ENCODE measurements at places on chromosomes 2 and 18. TPM values are rescaled to one million over a fixed set of nuclear protein-coding genes. Genes with fewer than 3 reads are reported as not detected.

The C1QL2 gene
- total RNA-seq: not detected

The CABYR gene
- total RNA-seq: not detected

The MFSD2B gene
- 0.16 TPM for total RNA-seq

The ITGB6 gene
- 0.99 TPM for total RNA-seq

The ANKRD62 gene
- not detected for total RNA-seq

DNA sequence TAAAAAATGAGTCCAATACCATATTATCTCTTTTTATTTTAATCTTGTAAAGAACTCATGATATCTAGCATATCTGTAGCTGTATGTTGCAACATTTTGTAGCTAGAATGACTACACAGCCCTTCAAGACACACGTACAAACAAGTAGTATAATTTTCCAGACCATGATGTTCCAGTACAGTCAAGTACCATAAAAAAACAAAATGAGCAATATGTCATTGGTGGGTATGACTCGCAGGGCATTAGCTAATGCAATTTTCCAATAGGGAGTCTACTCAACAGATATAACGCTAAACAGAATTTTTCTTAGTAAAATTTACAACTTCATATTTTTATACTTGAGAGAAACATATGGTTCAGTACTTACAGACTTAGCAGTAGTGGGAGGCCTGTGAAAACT is 53.6 kb upstream of the UGP2 start:
- DNase-seq: no peak

DNA sequence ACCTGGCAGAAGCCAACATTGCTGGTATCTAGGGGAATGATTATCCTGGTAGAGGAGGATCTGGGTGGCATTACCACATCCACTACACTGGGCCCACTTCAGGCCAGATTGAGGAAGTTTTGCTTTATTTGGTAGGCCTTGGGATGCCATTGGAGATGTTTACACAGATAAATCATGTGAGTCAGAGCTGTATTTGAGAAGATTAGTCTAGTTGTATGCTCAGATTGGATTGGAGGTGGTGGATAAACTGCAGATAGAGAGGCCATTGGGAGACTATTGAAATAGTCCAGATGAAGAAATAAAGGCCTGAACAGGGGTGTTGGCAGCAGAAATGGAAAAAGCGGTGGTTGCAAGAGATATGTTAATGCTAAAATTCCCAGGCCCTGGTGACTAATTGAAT is 81.5 kb downstream of the EFEMP1 start:
- DNase-seq: no peak

- DNase-seq: no peak
These were observed 155.8 kb downstream of the COL6A3 start for GRCh38 chr2:237258116-237258515.

- peak; percentile 77 for DNase-seq
These were observed 265.9 kb downstream of the CELF4 start for GRCh38 chr18:37299471-37300304.

GRCh38 chr2:156434461-156435291 is 1.5 kb upstream of the GPD2 start:
- DNase-seq: no peak

DNA sequence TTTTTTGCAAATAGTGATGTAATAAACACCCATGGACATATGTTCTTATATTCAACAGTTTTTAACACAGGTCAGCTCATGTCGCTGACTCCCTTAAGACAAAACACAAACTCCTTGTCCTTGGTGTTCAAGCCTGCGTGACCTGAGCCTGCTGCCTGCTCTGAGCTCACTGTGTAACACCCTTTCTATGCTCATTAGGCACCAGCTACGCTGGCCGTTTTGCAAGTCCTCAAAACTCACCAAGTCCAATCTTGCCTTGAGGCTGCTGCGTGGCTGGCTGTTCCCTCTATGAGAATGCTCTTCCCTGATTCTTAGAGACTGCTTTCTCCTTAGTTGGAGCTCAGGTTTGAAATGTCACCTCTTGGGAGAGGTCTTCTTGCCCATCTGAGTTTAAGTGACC is 100.5 kb upstream of the GLI2 start:
- DNase-seq: no peak

DNA sequence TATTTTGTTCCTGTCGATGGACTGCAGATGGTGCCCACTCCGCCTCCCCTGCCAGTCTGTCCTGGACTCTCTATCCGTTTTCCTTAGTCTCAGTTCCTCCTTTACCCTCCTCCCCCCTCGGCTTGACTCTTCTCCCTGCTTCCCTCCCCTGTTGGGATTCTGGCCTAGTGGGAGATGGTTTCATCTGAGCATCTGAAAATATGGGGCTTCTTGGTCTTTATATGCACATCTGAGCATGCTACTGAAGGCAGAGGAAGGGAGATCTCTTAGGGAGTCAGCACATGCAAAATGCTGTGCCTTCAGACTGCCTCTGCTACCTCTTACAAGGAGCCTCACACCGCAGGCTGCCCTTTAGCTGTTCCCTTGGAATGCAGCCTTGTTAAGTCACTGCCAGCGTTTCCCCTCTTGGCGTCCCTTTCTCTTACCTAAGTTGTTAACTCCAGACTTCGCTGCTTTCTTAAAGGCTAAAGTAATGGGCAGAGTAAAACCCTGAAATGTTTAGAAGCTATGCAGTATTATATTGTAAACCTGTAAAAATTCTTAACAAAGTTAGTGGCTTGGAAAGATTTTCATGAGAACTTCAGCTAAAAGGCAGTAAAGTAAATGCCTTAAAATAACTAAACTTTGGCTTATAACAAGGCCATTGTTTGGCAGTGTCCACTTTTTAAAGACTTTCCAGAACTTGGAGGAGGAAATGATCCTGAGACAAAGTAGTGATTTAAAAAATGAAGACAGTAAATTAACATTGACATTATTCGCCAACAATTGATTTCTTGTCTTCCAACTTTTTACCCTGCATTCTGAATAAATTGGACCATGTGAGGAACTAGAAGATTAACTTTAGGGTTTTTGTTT is 49.8 kb downstream of the LDLRAD4 start:
- no peak for DNase-seq

GRCh38 chr2:9710311-9710710 is 79.5 kb upstream of the YWHAQ start:
- no peak for DNase-seq

DNA sequence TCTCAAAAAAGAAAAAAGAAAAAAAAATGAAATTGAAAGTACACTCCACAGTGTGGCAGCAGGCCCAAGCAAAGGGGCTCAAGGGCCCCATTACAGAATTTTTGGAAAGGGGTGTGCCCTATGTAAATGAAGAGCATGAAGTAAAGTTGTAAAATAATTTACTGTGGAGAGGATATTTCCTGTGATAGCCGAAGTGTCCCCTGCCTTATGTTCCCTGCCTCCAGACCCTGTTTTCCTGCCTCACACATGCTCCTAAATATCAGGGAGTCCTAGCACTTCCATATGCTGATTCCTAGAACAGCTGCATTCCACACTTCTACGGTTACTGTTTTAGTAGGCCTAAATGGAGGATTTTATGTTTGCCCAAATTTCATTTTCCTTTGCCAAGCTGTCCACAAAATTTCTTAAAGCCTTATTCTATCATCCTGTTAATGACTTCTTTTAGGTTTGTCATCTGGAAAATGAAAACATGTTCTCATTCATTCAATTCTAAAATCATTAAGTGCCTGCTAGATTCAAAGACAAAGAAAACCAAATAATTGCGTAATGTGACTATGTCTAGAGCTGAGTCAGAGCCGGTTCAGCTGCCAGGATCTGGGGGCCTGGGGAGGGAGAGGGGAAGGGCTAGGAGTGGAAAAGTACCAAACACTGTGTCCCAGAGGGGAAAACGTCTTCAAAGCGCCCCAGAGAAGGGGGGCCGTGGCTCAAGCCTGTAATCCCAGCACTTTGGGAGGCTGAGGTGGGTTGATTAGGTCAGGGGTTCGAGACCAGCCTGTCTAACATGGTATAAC is 25.9 kb upstream of the IMPA2 start:
- no peak for DNase-seq

GRCh38 chr2:183195998-183196409 is 71.8 kb downstream of the NUP35 start:
- no peak for DNase-seq

GRCh38 chr18:12595571-12596255 is 62.2 kb downstream of the SPIRE1 start:
- no peak for DNase-seq

DNA sequence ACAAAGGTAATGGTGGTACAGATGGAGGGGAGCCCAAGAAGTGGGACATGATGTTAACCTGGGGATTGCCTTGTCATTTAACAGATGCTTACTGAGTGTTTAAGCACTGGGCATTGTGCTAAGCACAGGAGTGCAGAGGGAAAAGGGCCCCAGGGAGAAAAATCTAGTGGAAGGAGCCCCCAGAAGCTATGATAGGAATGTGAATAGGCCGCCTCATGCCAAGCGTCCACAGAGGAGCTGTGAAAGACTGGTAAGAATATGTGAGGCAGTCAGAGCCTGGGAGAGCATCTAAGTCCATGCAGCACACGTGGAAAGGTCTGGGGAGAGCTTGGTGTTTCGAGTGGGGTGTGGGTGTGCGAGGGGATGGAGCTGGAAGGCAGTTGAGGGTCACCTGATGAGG is 5.5 kb downstream of the ZNF532 start:
- no peak for DNase-seq

DNA sequence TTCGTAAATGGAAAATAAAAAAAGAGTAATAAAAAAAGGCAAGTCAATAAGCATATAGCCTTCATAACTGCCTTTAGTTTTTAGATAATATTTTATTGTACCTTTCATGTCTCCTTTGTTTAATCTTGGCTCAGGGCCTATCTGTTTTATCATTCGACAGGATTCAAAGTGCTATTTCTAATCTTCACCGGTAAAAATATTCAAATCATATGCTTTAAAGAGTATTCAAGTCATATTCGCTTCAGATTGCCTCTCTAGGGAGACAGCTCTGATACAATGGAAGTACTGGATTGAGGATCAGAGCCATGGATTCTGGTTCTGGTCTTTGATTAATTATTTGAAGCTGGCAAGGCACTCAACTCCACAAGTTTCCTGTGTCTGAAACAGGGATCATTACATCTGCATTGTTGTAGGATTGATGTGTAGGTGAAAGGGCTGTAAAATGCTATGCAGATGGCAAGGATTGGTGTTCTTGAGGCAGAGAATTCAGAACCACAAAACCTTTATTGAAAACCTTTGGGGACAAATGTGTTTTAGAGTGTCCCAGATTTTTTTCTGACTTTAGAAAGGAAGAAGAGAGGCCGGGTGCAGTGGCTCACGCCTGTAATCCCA is 84.3 kb upstream of the RAPH1 start:
- DNase-seq: no peak

GRCh38 chr2:124267794-124268193 is 242.7 kb downstream of the CNTNAP5 start:
- no peak for DNase-seq

- DNase-seq: no peak
These were observed 145.3 kb upstream of the SMAD7 start for GRCh38 chr18:49096021-49096420.

DNA sequence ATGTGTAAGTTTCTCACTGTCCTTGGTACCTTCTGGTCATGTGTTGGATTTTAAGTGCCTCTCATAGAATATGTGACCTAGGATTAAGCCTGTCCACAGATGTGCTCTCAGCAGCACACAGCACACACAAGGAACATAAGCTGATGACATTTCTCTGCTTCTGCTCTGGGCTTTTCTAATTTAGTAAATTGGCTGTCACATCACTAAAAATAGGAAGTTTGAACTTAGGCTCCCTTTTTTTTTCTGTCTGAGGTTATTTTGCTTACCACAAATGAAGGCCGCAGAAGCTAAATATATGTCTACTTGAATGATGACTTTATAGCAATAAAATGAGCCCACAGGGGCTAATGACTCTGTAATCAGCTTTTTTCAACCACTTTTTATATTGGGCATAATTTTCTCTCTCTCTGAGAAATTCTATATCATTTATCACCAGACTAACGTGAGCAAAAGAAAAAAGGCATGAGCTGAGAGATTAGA is 150.2 kb upstream of the KLHL14 start:
- DNase-seq: no peak

DNA sequence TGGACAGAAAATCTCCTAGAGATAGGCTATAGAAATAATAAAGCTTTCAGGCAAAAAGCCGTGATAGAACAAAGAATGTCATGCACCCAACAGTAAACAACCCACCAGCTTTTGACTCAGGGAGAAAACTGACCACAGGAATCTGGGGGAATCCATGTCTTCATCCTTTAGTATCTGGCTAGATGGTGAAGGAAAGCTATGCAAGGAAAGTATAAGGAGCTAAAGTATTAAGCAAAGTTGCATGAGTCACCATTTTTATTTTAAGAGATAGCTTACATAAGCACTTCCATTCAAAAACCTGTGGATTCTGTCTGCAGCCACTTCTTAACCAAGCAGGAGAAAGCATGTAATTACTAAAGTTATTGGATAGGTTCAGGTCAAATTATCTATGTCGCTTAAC is 363.8 kb downstream of the LRP1B start:
- DNase-seq: no peak

- DNase-seq: no peak
These were observed 18.8 kb downstream of the FSIP2 start for GRCh38 chr2:185757356-185757755.

DNA sequence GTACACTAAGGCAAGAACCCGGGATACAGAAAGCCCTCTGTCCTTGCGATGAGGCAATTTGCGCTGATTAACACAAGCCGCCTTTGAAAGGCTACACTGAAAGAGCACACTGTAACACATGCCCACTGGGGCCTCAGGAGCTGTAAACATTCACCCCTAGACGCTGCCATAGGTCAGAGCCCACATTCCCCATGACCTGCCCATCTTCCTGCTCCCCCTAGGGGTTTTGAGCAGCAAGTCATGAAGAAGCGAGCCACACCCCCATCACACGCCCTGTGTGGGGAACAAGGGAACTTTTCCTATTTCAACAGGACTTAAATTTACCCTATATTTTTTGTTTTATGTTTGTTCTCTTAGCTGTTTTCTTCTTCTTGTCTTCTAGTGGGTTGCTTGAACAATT is 47.8 kb upstream of the SLC4A10 start:
- no peak for DNase-seq

DNA sequence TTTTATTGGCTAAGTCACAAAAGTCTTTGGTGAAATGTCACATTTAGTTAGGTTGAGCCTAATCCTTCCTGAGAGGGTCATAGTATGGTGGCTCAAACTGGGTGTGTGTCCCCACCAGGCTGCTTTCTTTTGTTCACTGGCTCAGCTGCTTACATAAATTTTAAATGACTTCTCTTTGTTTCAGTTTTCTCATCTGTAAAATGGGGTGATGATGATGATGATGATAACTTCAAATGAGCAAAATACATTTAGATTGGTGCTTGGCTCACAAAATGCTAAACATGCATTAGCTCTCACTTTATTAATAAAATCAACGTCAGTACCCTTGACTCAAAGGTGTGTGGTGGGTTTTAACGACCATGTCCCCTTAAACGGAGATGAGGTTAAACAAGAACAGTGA is 7.2 kb upstream of the TAF1B start:
- no peak for DNase-seq

DNA sequence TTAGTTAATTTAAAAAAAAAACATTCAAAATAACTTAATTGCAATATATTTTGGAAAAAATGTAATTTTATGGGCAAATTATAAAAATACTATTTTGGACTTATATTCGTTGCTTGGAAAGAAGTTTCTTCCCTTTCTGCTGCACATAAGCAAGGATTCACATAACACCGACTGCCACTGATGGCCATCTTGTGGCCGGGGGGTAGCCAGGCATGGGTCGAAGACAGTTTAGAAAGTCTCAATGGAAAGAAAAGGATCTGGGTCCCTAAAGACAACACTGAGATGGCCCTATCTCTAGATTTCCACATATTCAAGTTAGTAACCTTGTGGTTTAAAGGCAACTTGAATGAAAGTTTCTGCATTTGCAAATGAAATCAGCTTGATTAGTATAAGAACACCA is 318.6 kb downstream of the AKAIN1 start:
- DNase-seq: no peak
